Naive B cell (primary cell): ENCODE measurements at places on chromosomes 3 and 15. TPM values are rescaled to one million over a fixed set of nuclear protein-coding genes. Genes with fewer than 3 reads are reported as not detected.

C2CD4A gene
- not detected for polyA plus RNA-seq

HESX1 gene
- 0.33 TPM for polyA plus RNA-seq

COL8A1 gene
- not detected for polyA plus RNA-seq

HCLS1 gene
- 367 TPM for polyA plus RNA-seq

PDIA3 gene
- polyA plus RNA-seq, result 256 TPM

MOBP gene
- not detected for polyA plus RNA-seq

GP5 gene
- polyA plus RNA-seq, result not detected

CCR1 gene
- polyA plus RNA-seq, result 0.64 TPM

ZNF770 gene
- 67.4 TPM for polyA plus RNA-seq

MGLL gene
- 0.73 TPM for polyA plus RNA-seq

CBLB gene
- polyA plus RNA-seq, result 25.0 TPM

TEX55 gene
- polyA plus RNA-seq, result not detected

NTRK3 gene
- polyA plus RNA-seq, result not detected

CACNA2D2 gene
- polyA plus RNA-seq, result 0.17 TPM

CELSR3 gene
- polyA plus RNA-seq, result not detected

DYNC1LI1 gene
- polyA plus RNA-seq, result 23.9 TPM

ROPN1 gene
- polyA plus RNA-seq, result not detected

LCMT2 gene
- 2.5 TPM for polyA plus RNA-seq

ADGRG7 gene
- polyA plus RNA-seq, result not detected

ZKSCAN7 gene
- 3.4 TPM for polyA plus RNA-seq

CYP11A1 gene
- not detected for polyA plus RNA-seq

THSD4 gene
- not detected for polyA plus RNA-seq

KLHL6 gene
- polyA plus RNA-seq, result 11.2 TPM

IL5RA gene
- polyA plus RNA-seq, result not detected

FAM107A gene
- not detected for polyA plus RNA-seq
